ENCODE measurements at places on chromosomes 6 and 20.

GRCh38 chr6:17884498-17885478, 102.6 kb downstream of the KIF13A start:
- DNase-seq: no peak

- no peak for DNase-seq
Measured at GRCh38 chr20:57762531-57763234, 52.9 kb upstream of the PMEPA1 start.

GRCh38 chr6:158262755-158263154, 49.5 kb upstream of the TULP4 start:
- no peak for DNase-seq

DNA sequence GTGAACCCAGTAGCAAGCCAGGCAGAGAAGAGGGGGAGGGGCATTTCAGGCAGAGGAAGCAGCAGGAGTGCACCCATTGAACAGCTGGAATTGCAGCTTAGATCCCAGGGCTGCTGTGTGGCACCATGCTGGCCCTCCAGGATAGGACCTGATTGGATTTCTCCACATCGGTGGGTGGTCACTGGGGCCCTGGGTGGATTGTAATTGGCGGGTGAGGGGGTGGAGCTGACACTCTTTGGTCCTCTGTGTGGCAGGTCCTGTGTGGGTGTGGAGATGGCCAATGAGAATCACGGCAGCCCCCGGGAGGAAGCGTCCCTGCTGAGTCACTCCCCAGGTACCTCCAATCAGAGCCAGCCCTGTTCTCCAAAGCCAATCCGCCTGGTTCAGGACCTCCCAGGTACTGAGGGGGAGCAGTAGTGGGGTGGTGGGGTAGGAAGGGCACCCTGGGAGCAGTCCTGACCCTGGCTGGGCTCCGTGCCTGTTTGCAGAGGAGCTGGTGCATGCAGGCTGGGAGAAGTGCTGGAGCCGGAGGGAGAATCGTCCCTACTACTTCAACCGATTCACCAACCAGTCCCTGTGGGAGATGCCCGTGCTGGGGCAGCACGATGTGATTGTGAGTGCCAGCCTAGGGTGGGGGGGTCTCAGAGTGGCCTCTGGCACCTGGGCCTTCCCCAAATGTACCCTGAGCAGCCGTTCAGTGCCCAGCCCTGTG, 4.4 kb downstream of the PCIF1 start:
- no peak for DNase-seq

GRCh38 chr6:100370265-100370664, 94.5 kb downstream of the SIM1 start:
- no peak for DNase-seq

- DNase-seq: no peak
Measured at GRCh38 chr6:93568169-93568568, 148.8 kb upstream of the EPHA7 start.

GRCh38 chr20:44576297-44576696, 6.1 kb upstream of the PKIG start:
- DNase-seq: peak; percentile 70

- peak; percentile 86 for DNase-seq
Measured at GRCh38 chr20:47620808-47621805, 119.4 kb downstream of the NCOA3 start.

DNA sequence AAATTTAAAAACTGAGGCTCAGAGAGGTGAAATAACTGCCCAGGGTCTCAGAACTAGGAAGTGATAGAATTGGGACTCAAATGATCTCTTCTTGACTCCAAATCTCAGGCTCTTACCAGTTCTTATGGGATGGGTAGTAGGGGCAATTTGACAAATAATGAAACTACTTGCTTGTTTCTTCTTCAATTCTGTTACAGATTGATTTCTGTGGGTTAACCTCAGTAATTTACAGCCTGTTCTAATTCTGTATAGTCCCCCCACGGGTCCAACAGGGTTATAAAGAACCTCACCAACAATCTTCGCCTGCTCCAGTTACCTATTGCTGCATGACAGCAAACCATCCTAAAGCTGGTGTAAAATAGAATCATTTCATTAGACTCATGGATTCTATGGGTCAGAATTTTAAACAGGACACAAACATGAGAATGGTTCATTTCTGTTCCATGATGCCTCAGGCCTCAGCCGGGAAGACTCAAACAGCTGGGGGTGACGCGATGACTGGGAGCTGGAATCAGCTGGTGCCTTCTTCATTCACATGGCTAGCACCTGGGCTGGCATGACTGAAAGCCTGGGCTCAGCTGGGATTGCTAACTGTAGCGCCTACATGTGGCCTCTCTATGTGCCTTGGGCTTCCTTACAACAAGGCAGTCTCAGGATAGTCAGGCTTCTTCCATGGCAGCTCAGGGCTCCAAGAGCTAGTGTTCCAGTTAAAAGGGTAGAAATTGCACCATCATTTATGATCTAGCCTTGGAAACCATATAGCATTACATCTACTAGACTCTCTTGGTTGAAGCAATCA, 6.6 kb upstream of the WFDC2 start:
- DNase-seq: no peak

All from cardiac fibroblast (primary cell).